ENCODE measurements at places on chromosomes 5 and 9.

GRCh38 chr5:67648201-67648671 lies 451.6 kb upstream of the CD180 start:
- no peak for DNase-seq

DNA sequence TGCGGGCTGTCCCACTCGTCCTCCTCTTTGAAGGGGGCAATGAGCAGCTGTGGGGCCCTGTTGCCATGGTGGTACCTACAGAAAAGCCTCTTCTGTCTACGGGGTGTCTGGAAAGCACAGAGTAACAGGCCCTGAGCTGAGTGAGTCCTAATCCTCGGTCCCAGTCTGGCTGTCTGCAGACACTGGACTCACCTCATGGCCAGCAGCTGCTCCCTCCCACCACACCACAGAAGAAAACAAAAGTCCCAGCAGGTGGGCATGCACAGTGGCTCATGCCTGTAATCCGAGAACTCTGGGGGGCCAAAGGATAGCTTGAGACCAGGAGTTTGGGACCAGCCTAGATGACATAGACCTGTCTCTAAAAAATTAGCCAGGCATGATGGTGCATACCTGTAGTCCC lies 19.9 kb downstream of the P4HA2 start:
- DNase-seq = no peak

DNA sequence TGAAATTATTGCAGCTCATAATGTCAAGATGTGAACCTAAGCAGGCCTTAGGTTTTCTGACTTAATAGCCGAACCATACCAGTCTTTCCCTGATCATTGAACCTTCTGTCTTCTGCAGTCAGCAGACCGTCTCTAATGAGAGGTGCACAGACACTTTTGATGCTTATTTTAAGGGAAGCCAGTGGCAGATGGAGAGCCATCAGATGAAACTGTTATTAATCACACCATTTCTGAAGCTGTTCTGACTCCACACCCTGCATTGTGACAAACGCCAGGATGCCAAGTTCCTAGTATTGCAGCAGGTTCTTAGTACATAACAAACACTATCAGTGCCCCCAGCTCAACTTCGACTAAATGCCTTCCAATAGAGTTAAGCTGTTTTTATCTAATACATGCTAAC lies 43.0 kb downstream of the PIK3R1 start:
- no peak for DNase-seq

- no peak for DNase-seq
These were observed 38.1 kb downstream of the MRPS27 start for GRCh38 chr5:72281764-72282499.

- no peak for DNase-seq
These were observed 5.1 kb upstream of the WDR5 start for GRCh38 chr9:134130503-134131375.

GRCh38 chr5:180109920-180110319 lies 38.4 kb upstream of the RNF130 start:
- no peak for DNase-seq

GRCh38 chr5:90558344-90559192 lies at the start of gene ADGRV1:
Gene ADGRV1 (plus strand): TSS chr5:90558797. CDS start chr5:90558896, 99 bp downstream.
- no peak for DNase-seq

GRCh38 chr5:9339206-9339818 lies 206.6 kb downstream of the SEMA5A start:
- no peak for DNase-seq

- no peak for DNase-seq
These were observed 34.2 kb downstream of the MTAP start for GRCh38 chr9:21836437-21837161.

GRCh38 chr5:23482642-23483041 lies 24.8 kb upstream of the PRDM9 start:
- no peak for DNase-seq

DNA sequence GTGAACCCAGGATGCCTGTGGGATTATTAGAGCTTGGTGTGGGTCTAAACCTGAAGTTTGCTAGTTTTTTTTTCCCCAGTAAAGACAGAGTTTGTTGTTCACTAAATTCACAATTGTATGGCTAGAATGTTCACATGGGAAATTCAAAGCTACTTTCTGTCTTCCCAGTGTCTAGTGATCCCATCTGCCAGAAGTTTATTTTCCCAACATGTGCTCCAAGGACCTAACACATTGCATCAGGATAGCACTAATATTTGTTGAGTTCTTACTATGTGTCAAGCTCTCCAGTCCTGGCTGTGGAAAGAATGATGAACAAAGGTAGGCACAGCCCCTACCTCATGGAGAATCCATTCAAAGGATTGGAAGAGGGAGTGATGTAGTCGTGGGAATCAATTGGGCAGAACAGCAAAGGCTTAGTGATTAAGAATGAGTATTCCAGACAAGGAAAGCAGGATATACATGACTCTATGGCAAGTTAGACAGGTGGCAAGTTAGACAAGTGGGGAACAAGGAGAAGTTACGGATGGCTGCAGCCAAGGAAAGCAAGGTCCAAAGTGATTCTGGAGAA lies 521.5 kb upstream of the WWC1 start:
- no peak for DNase-seq

GRCh38 chr5:34656700-34657273 lies 659 bp downstream of the RAI14 start:
- DNase-seq = no peak
